ENCODE measurements at places on chromosomes 1 and 21.
A peak's percentile ranks its signal among the peaks of the same experiment; 100 is the strongest.

DNA sequence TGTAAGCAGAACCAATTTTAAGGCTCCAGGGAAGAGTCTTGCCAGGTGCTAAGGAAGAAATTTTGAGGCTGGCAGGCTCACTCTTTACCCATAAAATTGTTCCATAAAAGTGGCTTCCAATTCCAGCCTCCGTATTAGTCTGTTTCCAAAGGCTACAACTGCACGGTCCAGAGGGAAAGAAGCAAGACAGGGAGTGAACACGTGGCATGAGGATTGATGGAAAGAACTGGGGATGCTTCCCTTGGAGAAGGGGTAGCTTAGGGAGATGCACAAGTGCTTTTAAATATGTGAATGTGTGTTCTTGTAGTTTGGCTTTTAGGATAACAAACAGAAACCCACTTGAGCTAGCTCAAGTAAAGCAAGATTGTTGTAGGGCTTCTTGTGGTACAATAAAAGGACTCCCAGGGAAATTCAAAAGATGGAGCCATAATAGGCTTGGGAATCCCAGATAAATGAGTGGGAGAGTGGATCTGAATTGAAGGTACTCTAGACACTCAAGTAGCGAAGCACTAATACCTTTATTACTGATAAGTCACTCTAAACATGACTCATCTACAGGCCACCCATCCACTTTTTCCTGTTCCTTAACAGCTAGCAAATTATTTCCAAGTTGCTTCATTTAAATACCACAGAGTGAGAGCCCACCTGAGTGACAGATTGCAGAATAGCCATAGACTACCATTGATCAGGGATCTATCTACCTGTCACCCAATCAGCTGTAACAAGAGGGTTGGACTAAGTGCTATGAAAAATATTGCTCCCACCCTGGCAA is 34.8 kb upstream of the NPL start:
- DNase-seq = no peak

- no peak for DNase-seq
Measured at GRCh38 chr1:22406722-22407495, 44.7 kb upstream of the ZBTB40 start.

- DNase-seq = no peak
Measured at GRCh38 chr1:4794020-4794780, 139.8 kb downstream of the AJAP1 start.

- no peak for DNase-seq
Measured at GRCh38 chr1:175734642-175735041, 8.8 kb downstream of the TNR start.

DNA sequence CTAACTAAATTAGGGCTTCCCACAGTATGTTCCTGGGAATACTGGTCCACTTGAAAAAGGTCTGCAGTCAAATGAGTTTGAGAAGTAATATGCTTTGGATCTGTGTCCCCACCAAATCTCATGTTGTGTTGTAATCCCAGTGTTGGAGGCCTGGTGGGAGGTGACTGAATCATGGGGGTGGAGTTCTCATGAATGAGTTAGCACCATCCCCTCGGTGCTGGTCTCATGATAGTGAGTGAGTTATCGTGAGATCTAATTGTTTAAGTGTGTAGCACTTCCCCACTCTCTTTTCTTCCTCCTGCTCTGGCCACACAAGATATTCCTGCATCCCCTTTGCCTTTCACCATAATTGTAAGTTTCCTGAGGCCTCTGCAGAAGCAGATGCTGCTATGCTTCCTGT is 16.9 kb upstream of the DMRTB1 start:
- DNase-seq = peak; percentile 64

GRCh38 chr1:18881164-18881563 is 21.2 kb downstream of the ALDH4A1 start:
- no peak for DNase-seq

DNA sequence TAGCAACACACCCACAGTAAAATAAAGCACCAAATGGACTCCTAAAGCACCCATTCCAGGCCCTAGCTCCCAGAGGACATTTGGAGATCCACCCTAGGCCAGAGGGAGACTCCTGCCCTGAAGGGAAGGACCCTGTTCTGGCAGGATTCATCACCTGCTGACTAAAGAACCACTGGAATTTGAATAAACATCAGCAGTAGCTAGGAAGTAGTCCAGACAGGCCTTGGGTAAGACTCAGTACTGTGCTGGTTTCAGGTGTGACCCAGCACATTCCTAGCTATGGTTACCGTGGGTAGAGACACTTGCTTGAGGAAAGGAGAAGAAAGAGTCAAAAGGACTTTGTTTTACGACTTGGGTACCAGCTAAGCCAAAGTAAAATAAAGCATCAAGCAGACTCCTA is 92.7 kb upstream of the LRRC7 start:
- DNase-seq = no peak

GRCh38 chr1:171180670-171181069 is 4.4 kb upstream of the FMO2 start:
- DNase-seq = no peak

GRCh38 chr1:54356680-54357147 is 49.5 kb downstream of the SSBP3 start:
- no peak for DNase-seq

GRCh38 chr1:39258146-39258924 is 53.8 kb downstream of the MACF1 start:
- peak; percentile 87 for DNase-seq

DNA sequence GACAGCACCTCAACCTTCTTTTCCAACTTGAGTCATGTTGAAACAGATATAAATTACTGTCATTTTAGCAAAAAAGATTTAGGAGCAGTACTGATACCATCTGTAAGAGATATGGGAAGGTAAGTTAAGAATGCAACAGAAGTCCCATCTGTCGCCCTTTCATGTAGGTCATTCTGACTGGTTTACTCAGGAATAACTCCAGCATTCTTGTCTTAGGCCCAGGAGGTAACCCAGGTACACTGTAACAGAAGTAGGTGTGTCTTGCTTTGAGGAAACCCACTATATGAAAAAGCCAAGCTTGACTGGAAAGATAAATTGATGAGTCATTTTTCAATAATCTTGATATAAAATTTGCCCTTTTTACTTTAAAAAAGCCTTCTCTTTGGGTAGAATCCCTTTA is 35.4 kb downstream of the PGM1 start:
- no peak for DNase-seq

- no peak for DNase-seq
Measured at GRCh38 chr1:103931891-103932290, 182.2 kb downstream of the AMY1C start.

DNA sequence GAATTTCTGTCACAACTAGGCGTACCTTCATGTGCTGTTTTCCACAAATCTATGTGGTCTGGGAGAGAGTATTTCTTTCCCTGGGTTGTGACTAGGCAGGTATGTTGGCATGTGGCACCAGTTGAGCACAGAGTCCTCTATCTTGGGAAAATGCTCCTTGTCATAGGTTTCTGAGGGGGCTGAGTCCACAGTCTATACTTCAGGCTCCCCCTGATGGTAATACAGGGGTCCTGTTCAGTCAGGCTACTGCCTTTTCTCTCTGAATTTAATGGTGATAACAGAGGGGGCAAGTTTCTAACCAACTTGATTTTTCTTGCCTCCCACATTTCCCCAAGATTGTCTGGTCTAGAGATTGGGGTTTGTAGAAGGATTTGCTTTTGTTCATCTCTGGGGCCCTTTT is 35.8 kb downstream of the VANGL1 start:
- DNase-seq = no peak

DNA sequence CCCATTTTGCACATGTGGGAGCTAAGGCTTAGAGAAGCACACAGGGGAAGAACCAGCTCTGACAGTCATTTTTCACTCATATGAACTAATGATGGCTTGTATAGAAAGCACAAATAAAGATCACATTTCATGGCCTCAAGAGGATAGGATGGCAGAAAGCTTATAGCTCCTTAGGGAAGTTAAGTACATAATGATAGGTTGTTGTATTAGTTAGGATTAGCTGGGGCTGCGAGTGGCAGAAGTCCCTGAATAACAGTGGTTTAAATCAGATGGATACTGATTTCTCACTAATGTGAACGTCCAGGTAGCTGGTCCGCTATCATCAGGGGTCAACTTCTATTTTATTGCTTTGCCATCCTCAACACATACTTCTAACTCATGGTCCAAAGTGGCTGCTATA is 284.0 kb downstream of the RPS6KC1 start:
- no peak for DNase-seq

DNA sequence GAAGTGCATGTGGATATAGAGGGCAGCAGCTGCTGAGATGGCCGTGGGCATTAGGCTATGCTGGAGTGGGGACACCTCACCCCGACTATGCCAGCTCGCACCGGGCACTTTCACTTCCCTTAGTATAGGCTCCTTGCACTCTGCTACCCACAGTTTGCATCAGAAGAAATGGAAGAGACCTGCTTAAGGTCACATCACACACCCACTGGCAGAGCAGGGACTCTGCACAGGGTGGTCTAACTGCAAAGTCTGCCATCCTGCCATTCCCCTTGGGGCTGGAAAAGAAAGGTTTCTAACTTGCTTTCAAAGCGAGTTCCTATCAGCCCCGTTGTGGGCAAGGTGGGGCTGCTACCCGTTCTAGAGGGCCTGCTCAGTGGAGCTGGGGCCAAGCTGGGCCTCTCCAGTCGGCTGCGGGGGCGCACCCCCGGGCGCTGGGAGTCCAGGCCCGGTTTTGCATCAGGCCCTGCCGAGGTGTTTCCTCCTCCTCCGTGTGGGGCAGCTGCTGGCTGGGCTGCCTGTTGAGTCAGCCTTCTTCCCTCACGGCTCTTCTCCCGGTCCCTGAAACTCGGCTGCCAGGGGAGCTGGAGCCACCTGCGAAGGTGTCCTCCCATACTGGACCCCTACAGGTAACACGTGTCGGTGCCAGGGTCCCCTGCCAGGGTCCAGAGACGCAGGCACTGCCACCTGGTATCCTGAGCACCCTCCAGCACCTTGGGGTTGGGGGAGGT is at the start of gene SYTL1:
SYTL1 (plus strand) TSS at position 498 of the 728 bp plus-strand sequence. CDS start 3,313 bp downstream, outside the sequence.
- DNase-seq = peak; percentile 71

Data from ELF-1 (cell line).